Activated effector memory CD4-positive, alpha-beta T cell treated with anti-CD3 and anti-CD28 coated beads, Interleukin-2, amount 50 U/mL, for 16 hours (primary cell): ENCODE measurements at places on chromosomes 13 and 19.
A peak's percentile ranks its signal among the peaks of the same experiment; 100 is the strongest.

DNA sequence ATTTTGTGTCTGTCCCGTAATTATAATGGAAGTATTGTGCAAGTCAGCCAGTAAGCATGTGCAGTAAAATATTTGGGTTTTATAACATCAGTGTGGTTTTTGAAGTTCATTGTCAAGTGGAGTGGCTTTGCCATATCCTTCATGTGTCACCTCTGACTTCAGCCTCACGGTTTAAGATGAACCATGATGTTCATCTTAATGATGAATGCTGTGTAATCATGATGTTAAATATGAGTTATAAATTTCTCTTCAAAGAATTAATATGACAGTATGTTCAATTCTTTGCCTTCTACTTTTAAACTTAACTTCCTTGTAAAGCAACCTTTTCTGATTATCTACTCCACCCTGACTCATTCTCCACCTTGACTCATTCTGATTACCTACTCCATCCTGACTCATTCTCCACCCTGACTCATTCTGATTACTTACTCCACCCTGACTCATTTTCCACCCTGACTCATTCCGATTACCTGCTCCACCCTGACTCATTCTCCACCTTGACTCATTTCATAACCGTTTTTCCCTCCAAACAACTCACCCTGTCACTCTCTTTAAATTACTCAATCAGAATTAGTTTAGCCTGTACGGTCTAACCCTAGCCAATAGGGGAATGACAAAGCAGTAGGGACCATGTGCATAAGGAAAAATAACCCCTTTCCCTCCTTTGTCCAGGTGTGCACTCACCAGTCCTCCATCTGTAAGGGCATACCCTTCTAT lies 50.3 kb upstream of the ANKRD10 start:
- DNase-seq, result no peak

DNA sequence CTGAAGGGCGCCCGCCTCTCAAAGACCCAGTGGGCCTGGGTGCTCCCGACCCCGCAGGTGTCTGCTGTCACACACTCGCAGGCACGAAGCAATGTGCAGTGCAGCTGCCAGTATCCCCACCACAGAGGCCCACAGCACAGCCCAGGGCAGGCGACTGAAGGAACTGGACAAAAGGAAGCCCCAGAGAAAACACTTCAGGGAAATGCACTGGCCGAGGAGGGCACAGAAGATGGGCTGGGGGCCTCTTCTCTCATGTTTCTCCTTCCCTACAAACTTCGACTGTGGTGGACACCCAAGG lies 10.0 kb downstream of the AKAP8 start:
- DNase-seq, result no peak

DNA sequence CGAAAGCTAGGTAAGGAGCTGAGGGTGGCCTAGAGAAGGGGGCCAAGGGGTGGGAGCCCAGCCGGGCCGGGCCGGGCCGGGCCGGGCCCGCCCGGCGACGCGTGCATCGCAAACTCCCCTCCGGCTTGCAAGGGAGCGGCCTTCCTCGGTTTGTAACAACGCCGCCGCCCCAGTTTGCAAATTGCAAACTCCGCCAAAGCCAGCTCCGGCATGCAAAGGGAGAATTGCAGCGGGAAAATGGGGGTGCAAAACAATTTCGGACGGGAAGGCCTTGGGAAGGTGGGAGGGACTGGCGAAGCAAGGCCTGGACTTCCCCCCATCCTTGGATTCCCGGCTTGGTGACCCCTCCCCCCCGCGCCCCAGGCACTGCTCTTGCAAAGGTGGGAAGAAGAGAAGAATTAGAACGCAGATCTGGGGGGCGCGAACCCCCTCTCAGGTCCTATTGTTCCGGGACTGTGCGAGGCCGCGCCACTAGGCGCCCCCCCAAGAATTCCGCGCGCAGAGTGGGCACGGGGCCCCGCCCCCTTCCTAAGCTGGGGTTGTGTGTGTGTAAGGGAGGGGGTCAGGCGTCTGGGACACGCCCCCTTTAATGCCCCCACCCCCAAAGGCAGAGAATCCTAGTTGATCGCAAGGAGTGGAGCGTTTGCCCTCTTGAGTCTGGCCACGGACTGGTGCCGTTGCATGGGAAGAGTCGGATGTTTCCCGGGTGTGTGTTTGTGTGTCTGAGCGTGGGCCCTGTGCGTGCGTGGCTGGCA lies 926 bp downstream of the PRR12 start:
- DNase-seq, result peak; percentile 81

- DNase-seq, result no peak
These were observed at the start of gene PGLYRP2 for GRCh38 chr19:15479391-15480345. TSS of gene PGLYRP2 (minus strand) at chr19:15479501. CDS start at chr19:15479371, 130 bp downstream.

DNA sequence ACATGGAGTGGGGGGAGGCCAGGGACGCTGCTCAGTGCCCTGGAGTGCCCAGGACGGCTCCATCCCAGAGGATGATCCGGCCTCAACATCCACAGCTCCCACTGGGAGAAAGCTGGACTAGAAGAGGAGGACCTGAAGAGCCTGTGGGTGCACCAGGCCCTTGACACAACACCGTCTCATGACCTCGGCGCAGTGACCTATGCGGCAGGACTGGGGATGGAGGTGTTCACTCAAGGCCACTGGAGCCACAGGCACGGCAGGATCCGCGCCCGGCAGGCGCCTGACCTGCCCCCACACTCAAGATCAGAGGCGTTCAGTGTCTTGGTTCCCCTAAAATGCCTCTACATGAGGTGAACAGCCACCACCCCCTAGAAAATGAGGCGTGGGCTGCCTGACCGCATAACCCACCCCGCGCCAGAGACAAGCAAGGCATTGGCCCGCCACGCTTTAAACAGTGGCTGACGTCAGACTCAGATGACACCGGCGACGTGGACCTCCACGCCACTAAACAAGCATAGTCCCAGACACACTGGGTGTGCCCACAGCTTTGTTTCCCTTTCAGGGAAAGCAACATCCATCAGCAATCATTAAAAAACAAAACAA lies 8.0 kb downstream of the SGTA start:
- DNase-seq, result no peak

DNA sequence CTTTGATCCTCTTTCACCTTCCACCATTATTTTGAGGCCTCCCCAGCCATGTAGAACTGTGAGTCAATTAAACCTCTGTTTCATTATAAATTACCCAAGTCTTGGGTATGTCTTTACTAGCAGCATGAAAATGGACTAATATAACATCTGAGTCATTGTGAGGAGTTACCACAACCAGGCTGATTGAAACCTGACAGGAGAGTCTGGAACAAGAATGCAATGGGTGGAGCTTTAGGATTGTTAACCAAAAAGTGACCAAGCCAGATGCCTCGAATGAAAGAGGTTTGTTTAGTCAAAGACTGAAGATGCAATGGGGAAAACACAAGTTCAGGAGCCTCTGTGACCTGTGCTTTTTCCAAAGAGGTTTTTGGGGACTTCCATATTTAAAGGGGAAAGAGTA lies 659.0 kb downstream of the SLITRK6 start:
- DNase-seq, result no peak

- DNase-seq, result no peak
These were observed 23.9 kb upstream of the CEBPG start for GRCh38 chr19:33349319-33350289.

DNA sequence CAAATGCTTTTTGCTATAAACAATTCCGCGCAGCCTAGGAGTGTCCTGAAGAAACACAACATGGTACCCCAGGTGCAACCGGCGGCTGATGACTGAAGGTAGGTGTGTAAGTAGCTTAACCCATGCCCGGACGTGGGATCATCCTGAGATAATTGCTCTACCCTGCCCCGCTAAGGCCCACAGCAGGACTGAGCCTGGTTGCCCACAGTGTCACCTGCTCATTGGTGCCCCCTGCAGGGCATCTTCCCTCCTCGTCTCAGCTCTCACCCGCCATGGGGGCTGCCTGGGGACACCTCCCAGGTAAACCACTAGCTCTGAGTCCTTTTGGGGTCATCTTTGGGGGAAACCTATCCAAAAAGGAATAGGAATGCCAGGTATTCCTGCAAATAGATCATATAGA lies 22.3 kb downstream of the TMEM161A start:
- DNase-seq, result peak; percentile 79

DNA sequence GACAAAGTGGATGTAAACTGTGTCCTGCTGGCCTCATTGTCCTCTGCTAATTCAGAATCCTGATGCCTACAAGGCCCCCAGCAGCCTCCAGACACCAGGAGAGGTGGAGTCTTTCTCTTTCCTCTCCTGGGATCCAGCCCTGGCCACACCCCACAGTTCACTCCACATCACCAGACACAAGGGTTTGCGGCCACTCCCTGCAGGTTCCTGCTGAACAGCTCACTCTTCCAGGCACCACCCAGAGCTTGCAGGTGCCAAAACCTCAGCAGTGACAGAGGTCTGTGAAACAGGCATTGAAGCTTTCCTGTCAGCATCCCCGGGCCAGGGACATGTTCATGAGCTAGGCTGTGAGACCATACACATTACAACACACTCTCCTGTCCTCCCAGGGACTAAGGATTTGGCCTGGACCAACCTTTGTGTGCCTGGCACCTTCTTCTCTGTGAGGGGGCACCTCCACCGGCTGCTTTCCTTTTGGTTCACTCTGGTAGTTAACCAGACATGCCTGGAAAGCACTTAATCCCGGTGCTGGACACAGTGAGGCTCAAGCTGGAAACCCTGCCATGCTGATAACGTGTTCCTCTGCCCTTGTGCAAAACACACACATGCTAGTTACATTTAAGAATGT lies 11.1 kb upstream of the ATP12A start:
- DNase-seq, result no peak

DNA sequence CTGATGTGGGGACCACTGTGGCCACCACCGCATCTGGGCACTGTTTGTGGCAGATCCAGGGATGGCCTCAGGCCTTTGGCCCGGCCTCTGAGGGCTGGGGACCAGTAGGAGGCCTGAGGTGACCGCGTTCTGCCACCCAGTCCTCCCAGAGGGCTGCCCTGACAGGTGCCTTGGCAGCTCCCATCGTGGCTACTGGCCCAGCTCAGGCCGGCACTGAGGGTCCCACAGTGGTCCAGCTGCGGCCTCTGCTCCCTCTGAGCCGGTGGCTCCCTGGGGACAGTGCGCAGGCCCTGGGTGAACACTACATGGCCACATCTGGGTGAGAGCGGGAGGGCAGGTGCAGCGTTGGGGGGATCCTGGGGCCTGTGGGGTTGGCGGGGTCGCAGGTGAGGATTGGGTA lies 61.9 kb downstream of the KDM4B start:
- DNase-seq, result no peak

- DNase-seq, result no peak
These were observed at the start of gene FLT1 for GRCh38 chr13:28494778-28495537. TSS of gene FLT1 (minus strand) at chr13:28495128. CDS start at chr13:28494843, 285 bp downstream.

- no peak for DNase-seq
These were observed 20.7 kb downstream of the NAXD start for GRCh38 chr13:110636053-110636475.

DNA sequence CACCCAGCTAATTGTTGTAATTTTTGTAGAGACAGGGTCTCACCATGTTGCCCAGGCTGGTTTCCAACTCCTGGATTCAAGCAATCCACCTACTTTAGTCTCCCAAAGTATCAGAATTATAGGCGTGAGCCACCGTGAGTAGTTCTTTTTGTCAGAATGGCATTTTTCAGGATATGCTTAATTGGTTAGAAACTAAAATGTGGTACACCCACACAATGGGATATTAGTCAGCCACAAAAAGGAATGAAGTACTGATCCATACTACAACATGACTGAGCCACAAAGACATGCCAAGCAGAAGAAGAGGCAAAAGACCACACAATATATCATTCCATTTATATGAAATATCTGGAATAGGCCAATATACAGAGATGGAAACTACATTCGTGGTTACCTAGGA lies 41.7 kb upstream of the MAP3K10 start:
- no peak for DNase-seq

- DNase-seq, result no peak
These were observed 304.2 kb downstream of the COG6 start for GRCh38 chr13:39959497-39960144.

- no peak for DNase-seq
These were observed 284.4 kb downstream of the DIAPH3 start for GRCh38 chr13:59879281-59879680.
